ENCODE measurements at places on chromosomes 7 and 10.

GRCh38 chr10:101956117-101956516 is 99.9 kb downstream of the ARMH3 start:
- DNase-seq = no peak
- no peak overlapping the region for H3K4me3 ChIP-seq
- H3K4me1 ChIP-seq = no peaks in the 10 kb centered on the region
- no peak overlapping the region for H3K27ac ChIP-seq

DNA sequence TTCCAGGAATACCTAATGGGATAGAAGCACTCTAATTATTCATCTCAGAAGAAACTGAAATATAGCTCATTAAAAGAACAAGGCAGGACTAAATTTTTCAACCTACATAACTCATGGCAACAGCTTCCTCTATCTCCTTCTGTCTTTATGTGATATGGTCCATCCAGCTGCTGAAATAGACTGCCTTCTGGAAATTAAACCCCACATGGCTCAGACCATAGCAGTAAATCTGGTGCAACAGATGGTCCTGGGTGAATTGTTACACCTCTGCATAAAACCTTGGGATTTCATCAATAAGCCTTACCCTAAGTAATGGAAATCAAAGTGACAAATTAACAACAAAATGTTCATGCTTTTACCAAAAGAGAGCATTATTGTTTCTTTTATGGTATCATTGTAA is 205.6 kb upstream of the CSTF2T start:
- H3K4me3 ChIP-seq = no peak overlapping the region
- no peak overlapping the region for H3K27ac ChIP-seq
- no peaks in the 10 kb centered on the region for H3K4me1 ChIP-seq
- no peaks in the 10 kb centered on the region for H3K27me3 ChIP-seq

- no peak for DNase-seq
- no peaks in the 10 kb centered on the region for H3K27me3 ChIP-seq
- H3K4me3 ChIP-seq = no peak overlapping the region
- H3K36me3 ChIP-seq = no peaks in the 10 kb centered on the region
Observed at GRCh38 chr10:69957241-69957885, 95.3 kb upstream of the MACROH2A2 start.

DNA sequence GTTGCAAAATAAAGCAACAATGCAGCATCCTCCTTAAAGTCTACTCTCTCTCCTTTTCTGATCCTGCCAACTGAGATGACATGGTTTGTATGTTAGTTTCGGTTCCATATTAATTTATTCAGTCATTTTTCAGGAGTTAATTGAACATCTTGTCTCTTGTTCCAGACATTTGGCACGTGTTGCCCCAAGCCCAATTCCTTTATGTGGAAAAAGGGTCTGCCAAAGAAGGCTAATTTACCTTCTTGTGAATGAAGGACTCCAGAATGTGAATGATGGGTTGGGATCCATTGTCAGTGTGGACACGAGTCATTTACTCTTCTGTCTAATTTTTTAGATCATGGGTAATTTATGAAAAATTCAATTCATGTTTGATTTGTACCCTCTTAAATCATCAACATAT is 350.9 kb upstream of the LRGUK start:
- H3K4me1 ChIP-seq = no peaks in the 10 kb centered on the region
- no peak for DNase-seq
- no peaks in the 10 kb centered on the region for H3K27me3 ChIP-seq
- no peak overlapping the region for H3K27ac ChIP-seq

GRCh38 chr7:106729720-106730385 is 68.9 kb upstream of the CCDC71L start:
- no peaks in the 10 kb centered on the region for H3K27me3 ChIP-seq
- DNase-seq = no peak
- H3K4me1 ChIP-seq = peaks cover 17% of the 10 kb centered on the region
- no peak overlapping the region for H3K27ac ChIP-seq
- H3K4me3 ChIP-seq = no peak overlapping the region
- H3K36me3 ChIP-seq = no peaks in the 10 kb centered on the region

DNA sequence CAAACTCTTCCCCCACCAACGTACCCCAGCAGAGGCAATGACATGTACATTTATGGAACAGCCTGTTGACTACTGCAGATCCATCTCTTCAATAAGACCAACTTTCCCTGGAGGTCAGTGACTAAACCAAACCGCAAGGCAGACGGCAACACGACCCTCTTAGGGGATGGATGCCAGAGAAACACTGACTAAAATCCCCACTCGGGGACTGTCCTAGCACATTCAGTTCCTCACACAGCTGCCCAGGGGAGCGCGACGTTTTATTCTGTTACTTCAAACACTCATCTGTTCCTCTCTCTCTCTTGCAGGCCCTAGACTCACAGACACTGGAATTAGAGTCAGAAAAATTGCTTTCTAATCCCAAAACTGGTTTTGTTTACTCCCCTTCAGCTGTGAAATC is 146.5 kb upstream of the PRSS1 start:
- H3K4me1 ChIP-seq = no peaks in the 10 kb centered on the region
- H3K36me3 ChIP-seq = no peaks in the 10 kb centered on the region
- H3K4me3 ChIP-seq = no peak overlapping the region
- DNase-seq = no peak
- no peaks in the 10 kb centered on the region for H3K27me3 ChIP-seq
- no peak overlapping the region for H3K27ac ChIP-seq

DNA sequence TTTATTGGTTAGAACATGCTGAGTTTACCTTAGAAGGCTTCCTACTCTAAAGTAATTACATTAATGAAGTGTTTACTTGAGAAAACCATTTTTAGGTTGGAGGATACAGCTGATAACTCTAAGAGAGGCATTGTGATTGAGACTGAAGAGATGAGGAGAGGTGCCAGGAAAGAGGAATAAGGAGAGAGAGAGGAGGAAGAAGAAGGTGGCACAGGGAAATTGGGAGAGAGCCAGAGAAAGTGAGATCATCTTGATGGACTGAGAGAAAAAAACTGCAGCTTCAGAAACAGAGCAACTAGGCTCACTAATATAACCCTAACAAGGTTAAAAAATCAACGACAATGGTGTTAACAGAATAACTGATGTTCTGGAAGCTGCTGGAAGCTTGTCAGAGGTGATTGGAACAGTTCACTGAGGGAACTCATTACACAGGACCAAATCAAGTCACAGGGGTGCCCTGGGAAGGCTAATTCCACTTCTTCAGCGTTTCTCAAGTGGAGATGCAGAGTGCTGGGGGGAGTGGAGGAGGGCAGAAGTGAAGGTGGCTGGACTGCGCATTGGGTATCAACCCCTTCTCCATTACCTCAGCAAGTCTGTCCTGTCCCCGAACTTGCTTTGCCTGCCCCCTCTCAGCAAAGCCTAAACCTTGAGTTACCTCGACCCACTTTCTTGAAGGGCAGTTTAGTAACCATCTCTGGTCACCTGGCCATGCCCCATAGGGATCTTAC is 6.9 kb upstream of the SORBS1 start:
- H3K36me3 ChIP-seq = no peaks in the 10 kb centered on the region
- no peak overlapping the region for H3K4me3 ChIP-seq
- no peaks in the 10 kb centered on the region for H3K27me3 ChIP-seq

- H3K36me3 ChIP-seq = no peaks in the 10 kb centered on the region
- no peaks in the 10 kb centered on the region for H3K4me1 ChIP-seq
- H3K27ac ChIP-seq = no peak overlapping the region
- no peaks in the 10 kb centered on the region for H3K27me3 ChIP-seq
Observed at GRCh38 chr7:120502132-120502531, 229.2 kb downstream of the KCND2 start.

- no peak overlapping the region for H3K27ac ChIP-seq
- H3K4me3 ChIP-seq = no peak overlapping the region
- DNase-seq = no peak
- no peaks in the 10 kb centered on the region for H3K27me3 ChIP-seq
- peaks cover 10% of the 10 kb centered on the region for H3K4me1 ChIP-seq
- no peaks in the 10 kb centered on the region for H3K36me3 ChIP-seq
Observed at GRCh38 chr10:78332012-78332411, 298.3 kb downstream of the RPS24 start.

- no peaks in the 10 kb centered on the region for H3K27me3 ChIP-seq
- H3K4me3 ChIP-seq = no peak overlapping the region
- DNase-seq = no peak
- peaks cover 72% of the 10 kb centered on the region for H3K4me1 ChIP-seq
- H3K27ac ChIP-seq = no peak overlapping the region
Observed at GRCh38 chr10:35453855-35454532, 117.7 kb downstream of the CCNY start.

GRCh38 chr7:102988631-102989560 is 76.1 kb downstream of the LRRC17 start:
- H3K27me3 ChIP-seq = no peaks in the 10 kb centered on the region
- H3K4me3 ChIP-seq = no peak overlapping the region
- H3K36me3 ChIP-seq = no peaks in the 10 kb centered on the region
- no peaks in the 10 kb centered on the region for H3K4me1 ChIP-seq

DNA sequence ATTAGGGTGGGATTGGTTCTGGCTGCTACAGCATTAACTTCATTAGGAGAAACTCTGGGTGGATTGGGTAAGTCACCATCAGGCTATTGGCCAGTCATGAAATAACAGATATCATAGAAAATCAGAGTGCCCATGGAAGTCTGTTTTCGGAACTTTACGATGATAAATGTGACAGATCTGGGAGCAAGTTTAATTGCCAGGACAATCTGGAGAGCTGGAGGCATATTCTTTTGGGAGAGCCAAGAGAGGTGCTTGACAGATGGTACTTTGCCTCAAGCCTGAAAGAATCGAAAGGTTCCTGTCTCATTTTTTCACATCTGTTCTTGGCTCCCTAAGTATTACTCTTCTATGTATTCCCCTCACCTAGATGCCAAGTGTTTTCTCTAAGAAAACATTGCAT is 369.9 kb downstream of the CNTNAP2 start:
- DNase-seq = no peak
- H3K4me3 ChIP-seq = no peak overlapping the region
- no peak overlapping the region for H3K27ac ChIP-seq
- no peaks in the 10 kb centered on the region for H3K27me3 ChIP-seq
- no peaks in the 10 kb centered on the region for H3K4me1 ChIP-seq
- no peaks in the 10 kb centered on the region for H3K36me3 ChIP-seq

DNA sequence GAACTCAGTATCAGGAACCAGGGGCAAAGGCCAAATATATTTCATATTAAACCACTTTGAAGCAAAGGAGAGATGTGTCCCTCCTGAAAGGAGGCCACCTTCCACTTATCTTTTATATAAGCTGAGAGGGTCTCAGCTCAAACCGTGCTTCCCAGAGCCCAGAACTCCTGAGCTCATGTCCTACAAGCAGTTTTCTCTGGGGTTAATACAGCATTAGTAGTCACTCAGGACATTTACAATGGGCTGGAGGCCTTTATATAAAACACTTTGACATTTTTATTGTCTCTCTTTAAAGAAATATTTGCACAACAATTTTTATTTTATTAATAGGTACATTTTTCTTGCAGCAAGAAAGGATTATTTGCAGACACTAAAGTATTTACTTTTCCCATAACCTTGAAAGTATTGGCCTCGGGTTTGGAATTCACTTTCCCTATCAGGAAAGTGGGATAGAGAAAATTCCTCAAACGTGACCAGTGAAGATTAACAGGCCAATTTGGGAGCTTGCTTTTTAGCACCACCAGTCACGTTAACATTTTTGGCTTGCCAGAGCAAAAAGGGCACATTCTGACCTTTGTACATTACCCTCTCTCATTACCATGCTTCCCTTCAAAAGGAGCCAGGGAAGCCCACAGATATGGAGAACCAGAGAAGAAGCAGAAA is 464.9 kb upstream of the NRP1 start:
- H3K4me3 ChIP-seq = no peak overlapping the region
- H3K36me3 ChIP-seq = no peaks in the 10 kb centered on the region
- H3K4me1 ChIP-seq = no peaks in the 10 kb centered on the region

- DNase-seq = no peak
- peaks cover 6% of the 10 kb centered on the region for H3K36me3 ChIP-seq
- no peak overlapping the region for H3K4me3 ChIP-seq
- H3K27me3 ChIP-seq = no peaks in the 10 kb centered on the region
- H3K27ac ChIP-seq = peak overlapping the region; percentile 94
Observed at GRCh38 chr10:79147306-79147705, 78.5 kb downstream of the ZMIZ1 start.

All from upper lobe of left lung (tissue), 6 donors.